KBM-7 (cell line): ENCODE measurements at places on chromosomes 11 and 22.

- DNase-seq = no peak
Observed at GRCh38 chr11:85661972-85662664, 2.8 kb downstream of the CREBZF start.

- DNase-seq = peak; percentile 9
Observed at GRCh38 chr11:43943931-43944751, 1.7 kb downstream of the C11orf96 start.

- no peak for DNase-seq
Observed at GRCh38 chr22:19975707-19976035, 34.1 kb upstream of the TXNRD2 start.

- DNase-seq = no peak
Observed at GRCh38 chr11:29334776-29335130, 682.1 kb downstream of the KCNA4 start.

- no peak for DNase-seq
Observed at GRCh38 chr11:12922418-12922817, 86.7 kb upstream of the RASSF10 start.

DNA sequence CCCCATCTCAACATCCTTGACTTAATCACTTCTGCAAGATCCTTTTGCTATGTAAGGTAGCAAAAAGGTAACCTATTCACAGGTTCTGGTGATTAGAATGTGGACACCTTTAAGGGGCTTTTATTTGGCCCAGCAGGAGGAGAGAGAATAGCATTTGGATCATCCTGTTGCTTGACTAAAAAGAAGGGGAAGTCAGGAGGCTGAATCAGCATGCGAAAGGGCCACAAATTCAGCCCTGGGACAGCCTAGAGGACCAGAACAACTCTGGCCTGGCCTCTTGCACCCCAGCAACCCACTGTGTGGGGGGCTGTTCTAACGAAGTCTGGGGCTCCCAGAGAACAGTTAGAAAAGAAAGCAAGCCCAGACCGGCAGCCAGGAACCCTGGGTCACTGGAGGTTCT, 3.2 kb upstream of the HMOX1 start:
- no peak for DNase-seq

GRCh38 chr11:72411623-72412419, 22.5 kb downstream of the CLPB start:
- peak; percentile 95 for DNase-seq

- DNase-seq = no peak
Observed at GRCh38 chr11:122599434-122599833, 56.1 kb upstream of the UBASH3B start.

DNA sequence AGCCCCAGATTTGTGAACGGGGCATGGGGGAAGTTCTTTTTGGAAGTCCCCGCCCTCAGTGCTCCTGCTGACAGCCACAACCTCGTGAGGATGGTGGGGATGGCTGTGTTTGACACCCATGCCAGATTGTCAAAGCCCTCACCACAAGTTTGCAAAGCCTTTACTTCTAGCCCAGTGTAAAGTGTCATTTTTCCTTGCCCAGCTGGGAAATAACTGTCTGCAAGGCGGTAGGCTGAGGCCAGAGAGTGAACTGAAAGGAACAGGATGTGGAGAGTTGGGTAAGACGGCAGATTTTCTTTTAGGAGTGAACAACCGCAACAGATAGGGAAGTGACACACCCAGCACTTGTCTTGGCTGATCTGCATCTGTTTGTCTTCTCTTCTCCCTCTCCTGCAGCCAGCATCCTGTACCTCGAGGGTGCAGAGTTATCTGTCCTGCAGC, 13.6 kb downstream of the IL17RA start:
- peak; percentile 94 for DNase-seq

GRCh38 chr22:20055654-20056053, 24.4 kb upstream of the DGCR8 start:
- DNase-seq = no peak

DNA sequence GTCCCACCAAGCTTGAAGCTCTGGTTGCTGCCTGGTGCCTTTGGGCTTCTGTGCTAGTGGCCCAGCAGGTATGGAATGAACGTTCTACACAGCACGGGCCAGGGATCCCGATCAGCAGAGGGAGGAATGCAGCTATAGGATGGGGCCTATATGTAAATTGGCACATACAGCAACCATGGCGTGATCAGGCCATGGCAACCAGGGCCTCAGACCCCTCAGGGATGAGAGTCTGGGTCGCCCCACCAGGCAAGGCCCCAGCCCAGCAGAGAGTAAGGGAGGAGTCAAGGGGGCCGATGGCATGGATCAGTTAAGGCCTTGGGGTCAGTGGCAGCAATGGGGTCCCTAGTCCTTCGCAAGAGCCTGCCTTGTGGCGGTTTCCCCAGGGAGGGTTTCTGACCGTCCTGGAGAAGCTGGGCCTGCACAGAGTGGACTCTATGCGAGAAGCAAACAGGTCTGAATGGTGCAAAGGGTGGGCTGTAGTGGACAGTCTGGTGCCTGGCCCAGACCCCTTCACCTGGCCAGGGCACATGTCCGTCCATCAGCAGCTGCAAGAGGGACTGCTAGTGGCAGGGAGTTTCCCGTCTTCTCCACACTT, 98.6 kb downstream of the RPS6KA4 start:
- DNase-seq = no peak

- DNase-seq = no peak
Observed at GRCh38 chr22:17318817-17319216, 50.4 kb upstream of the CECR2 start.

DNA sequence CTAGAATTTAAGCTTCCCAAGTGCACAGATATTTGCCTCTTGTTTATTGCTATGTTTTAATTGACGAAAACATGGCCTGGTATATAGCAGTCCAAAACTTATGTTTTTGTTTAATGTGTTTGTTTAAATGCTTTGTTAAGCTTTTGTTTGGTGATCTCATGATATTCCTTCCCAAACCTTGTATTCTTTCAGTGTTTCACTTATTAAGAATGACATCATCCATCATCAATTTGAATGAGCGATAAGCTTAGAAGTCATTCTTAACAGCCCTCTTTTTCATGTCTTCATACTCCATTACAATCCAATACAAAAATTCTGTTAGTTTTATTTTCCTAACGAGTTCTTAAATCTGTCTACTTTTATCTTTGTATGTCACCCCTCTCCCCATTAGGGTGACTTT, 206.0 kb downstream of the DYNC2H1 start:
- DNase-seq = no peak

GRCh38 chr22:49406879-49407587, 420.6 kb downstream of the BRD1 start:
- DNase-seq = no peak

GRCh38 chr22:39574779-39575551, 4.4 kb downstream of the CACNA1I start:
- DNase-seq = no peak

GRCh38 chr22:27877501-27877900, 41.6 kb downstream of the PITPNB start:
- peak; percentile 27 for DNase-seq

DNA sequence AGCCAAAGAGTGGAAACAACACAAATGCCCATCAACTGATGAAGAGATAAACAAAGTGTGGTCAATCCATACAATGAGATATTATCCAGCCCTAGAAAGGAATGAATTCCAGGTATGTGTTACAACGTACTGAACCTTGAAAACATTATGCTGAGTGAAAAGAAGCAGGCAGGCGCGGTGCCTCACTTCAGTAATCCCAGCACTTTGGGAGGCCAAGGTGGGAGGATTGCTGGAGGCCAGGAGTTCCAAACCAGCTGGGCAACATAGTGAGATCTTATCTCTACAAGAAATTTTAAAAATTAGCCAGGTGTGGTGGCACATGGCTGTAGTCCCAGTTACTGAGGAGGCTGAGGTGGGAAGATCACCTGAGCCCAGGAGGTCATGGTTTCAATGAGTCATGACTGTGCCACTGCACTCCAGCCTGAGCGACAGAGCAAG, 24.6 kb upstream of the TESMIN start:
- DNase-seq = no peak

DNA sequence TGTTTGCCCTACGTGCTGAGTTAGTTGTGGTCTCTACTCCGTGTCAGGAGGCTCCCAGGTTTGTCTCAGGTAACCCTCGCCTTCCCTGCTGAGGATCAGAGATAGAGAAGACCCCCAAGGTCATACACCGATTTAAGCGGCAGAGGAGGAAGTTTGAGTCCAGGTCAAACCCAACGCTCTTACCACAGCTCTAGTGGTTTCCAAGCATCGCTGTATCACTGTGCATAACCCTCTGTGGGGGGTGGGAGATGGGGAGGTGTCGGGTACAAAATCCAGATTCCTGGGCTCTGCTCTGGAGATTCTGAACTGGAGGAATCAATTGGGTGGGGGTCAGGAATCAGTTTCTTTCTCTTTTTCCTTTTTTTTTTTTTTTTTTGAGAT, 627 bp downstream of the DNAJC4 start:
- DNase-seq = peak; percentile 64

DNA sequence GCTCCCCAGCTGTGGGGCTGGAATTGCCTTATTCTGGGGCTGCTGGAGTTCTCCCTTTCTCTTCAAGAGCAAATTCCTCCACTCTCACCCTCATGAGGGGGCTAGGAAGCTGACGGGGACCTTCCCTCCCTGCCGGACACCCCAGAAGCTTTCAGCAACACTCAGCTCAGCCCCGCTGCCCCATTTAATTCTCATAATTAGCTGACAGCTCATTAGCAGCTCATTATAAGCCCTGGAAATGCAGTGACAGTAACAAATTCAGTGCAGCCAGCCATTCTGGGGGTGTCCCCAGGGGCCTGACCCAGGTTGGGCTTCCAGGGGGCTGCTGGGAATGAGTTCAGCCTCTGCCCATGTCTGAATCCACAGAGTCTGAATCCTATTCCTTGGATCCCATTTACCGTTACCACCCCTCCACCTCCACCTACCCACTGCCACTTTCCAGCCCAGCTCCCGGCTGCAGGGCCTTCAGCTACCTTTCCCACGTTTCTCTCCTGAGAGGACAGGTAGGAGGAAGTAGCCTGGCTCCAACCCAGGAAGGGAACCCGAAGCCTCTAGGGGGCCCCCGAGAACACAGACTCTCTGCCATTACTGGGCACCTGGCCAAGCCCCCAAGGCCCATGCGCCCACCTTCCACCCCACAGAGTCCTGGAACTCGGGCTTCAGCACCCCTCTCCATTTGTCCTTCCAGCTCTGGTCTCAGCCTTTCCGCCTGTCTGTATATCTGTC, 101.7 kb upstream of the LMO1 start:
- no peak for DNase-seq

DNA sequence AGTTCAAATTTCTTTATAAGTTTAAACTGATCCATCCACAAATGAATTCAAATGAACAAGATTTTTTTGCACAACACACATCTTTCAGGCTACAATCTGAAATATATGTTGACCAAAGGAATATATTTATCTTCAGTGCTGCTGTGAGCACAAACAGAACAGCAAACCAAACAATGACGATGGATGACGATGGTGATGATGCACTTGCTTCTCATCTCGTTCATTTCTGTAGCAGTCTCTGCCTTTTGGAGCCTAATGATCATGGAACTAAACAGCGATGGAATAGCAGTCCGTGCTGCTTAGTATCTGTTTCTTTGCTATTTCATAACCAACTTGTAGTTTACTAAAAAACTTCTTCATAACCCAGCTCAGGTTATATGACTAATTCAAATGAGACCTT, 220.7 kb upstream of the BLID start:
- no peak for DNase-seq
